ENCODE measurements at places on chromosomes 1 and 21.
A peak's percentile ranks its signal among the peaks of the same experiment; 100 is the strongest.

- H3K4me3 ChIP-seq = no peak overlapping the region
- H3K36me3 ChIP-seq = no peaks in the 10 kb centered on the region
- no peak overlapping the region for H3K27ac ChIP-seq
These were observed 66.3 kb downstream of the CACHD1 start for GRCh38 chr1:64535938-64536835.

DNA sequence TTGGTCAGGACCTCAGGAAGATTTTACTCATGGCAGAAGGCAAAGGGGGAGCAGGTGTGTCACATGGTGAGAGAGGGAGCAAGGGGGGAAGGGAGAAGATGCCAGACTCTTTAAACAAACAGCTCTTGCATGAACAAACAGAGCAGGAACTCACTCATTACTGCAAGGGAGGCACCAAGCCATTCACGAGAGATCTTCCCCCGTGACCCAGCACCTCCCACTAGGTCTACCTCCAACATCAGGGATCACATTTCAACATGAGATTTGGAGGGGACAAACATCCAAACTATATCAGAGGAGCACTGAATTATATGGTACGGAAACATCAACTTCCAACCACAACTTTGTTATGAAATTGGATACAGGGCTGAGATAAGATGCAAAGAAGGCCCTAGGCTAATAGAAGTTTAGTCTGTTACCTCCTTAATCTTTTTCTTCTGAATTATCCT, 164.9 kb downstream of the ST6GALNAC3 start:
- H3K27me3 ChIP-seq = no peaks in the 10 kb centered on the region
- no peak overlapping the region for H3K4me3 ChIP-seq
- no peak overlapping the region for H3K27ac ChIP-seq
- no peaks in the 10 kb centered on the region for H3K36me3 ChIP-seq
- DNase-seq = no peak
- H3K4me1 ChIP-seq = no peaks in the 10 kb centered on the region

GRCh38 chr1:43318831-43319230, 18.0 kb downstream of the TIE1 start:
- H3K36me3 ChIP-seq = no peaks in the 10 kb centered on the region
- H3K4me3 ChIP-seq = no peak overlapping the region
- no peak for DNase-seq
- H3K4me1 ChIP-seq = no peaks in the 10 kb centered on the region

DNA sequence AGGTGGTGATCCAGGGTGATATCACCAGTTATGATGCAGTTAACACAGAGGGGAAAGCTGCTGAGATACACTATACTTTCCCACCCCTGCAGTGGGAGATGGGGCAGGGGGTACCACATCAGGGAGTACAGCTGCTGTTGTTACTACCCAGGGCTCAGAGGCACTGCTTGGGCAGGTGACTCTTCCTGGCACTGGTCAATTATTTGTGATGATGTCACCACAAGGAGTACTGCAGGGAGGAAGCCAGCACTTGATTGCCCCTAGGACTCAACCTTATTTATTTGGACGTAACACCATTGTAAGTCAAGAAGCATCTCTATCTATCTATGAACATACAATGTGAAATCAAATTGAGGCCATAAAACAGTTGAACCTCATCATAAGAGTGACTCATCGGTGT, 10.1 kb downstream of the IFNAR1 start:
- no peak overlapping the region for H3K27ac ChIP-seq
- H3K36me3 ChIP-seq = no peaks in the 10 kb centered on the region
- no peaks in the 10 kb centered on the region for H3K4me1 ChIP-seq
- no peak overlapping the region for H3K4me3 ChIP-seq

GRCh38 chr1:179023946-179024650, 1.6 kb upstream of the FAM20B start:
- H3K4me3 ChIP-seq = no peak overlapping the region
- H3K27ac ChIP-seq = no peak overlapping the region
- H3K27me3 ChIP-seq = no peaks in the 10 kb centered on the region

- no peak overlapping the region for H3K4me3 ChIP-seq
- H3K4me1 ChIP-seq = no peaks in the 10 kb centered on the region
- H3K27me3 ChIP-seq = peaks cover 9% of the 10 kb centered on the region
- H3K27ac ChIP-seq = no peak overlapping the region
These were observed 2.9 kb downstream of the TNFRSF25 start for GRCh38 chr1:6463120-6463412.

DNA sequence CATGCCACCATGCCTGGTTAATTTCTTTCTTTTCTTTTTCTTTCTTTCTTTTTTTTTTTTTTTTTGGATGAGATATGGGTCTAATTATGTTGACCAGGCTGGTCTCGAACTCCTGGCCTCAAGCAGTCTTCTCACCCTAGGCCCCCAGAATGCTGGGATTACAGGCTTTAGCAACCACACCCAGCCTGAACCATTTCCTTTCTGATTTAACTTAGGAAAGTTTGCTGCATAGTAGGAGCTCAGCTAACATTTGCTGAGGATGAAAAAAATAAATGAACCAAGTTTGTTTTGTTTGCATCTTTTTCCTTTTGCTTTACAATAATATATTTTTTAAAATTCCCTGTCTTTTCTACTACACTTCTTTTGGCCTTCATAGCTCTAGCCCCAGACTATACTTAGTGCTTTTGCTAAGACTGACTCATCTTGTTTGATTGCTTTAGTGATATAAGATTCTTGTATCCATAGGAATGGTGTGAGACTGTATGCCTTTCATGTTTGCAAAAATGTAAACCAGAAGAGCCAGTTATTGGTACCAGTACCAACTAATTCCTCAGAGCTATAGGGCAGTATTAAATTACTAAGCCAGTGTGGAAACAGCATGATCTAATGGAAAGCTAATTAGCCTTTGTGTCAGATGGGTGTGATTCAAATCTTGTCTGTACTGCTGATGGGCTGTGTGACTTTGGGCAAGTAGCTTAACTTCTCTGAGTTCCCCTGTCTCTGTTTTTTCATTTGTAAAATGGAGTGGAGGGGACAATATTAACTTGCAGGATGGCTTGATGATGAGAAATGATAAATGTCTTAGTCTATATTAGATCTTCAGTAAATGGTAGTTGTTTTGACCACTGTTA, 66.9 kb downstream of the NFIA start:
- H3K36me3 ChIP-seq = no peaks in the 10 kb centered on the region
- H3K4me1 ChIP-seq = peaks cover 7% of the 10 kb centered on the region
- no peak overlapping the region for H3K4me3 ChIP-seq
- no peak overlapping the region for H3K27ac ChIP-seq
- no peaks in the 10 kb centered on the region for H3K27me3 ChIP-seq
- no peak for DNase-seq

GRCh38 chr1:241406421-241406820, 49.4 kb upstream of the RGS7 start:
- no peak overlapping the region for H3K27ac ChIP-seq
- H3K36me3 ChIP-seq = no peaks in the 10 kb centered on the region
- no peaks in the 10 kb centered on the region for H3K27me3 ChIP-seq
- no peak overlapping the region for H3K4me3 ChIP-seq
- DNase-seq = no peak

GRCh38 chr1:204409836-204410687, 1.6 kb downstream of the PPP1R15B start:
- peaks cover 11% of the 10 kb centered on the region for H3K36me3 ChIP-seq
- H3K4me3 ChIP-seq = peak overlapping the region; percentile 78

DNA sequence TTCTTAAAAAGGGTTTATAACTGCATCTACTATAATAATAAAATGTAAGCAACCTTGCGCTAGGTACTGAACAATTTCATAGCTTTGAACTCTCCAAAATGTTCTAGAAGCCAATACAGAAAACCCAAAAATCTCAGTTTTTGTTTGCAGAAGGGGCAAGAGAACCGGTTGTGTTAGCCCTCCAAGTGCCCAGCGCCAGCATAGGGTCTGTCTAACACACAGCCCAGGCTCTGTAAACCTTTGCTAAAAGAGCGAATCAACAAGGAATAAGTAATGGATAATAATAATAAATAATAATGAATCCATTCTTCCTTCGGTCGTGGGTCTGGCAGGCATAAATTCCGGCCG, 333 bp upstream of the CHAF1B start:
- no peak overlapping the region for H3K27ac ChIP-seq
- H3K27me3 ChIP-seq = no peaks in the 10 kb centered on the region
- peak overlapping the region; percentile 50 for H3K4me3 ChIP-seq
- H3K36me3 ChIP-seq = no peaks in the 10 kb centered on the region

- no peaks in the 10 kb centered on the region for H3K27me3 ChIP-seq
- peaks cover 2% of the 10 kb centered on the region for H3K4me1 ChIP-seq
- H3K4me3 ChIP-seq = no peak overlapping the region
- DNase-seq = no peak
- no peaks in the 10 kb centered on the region for H3K36me3 ChIP-seq
- no peak overlapping the region for H3K27ac ChIP-seq
These were observed 7.0 kb downstream of the IFNAR2 start for GRCh38 chr21:33236766-33237165.

DNA sequence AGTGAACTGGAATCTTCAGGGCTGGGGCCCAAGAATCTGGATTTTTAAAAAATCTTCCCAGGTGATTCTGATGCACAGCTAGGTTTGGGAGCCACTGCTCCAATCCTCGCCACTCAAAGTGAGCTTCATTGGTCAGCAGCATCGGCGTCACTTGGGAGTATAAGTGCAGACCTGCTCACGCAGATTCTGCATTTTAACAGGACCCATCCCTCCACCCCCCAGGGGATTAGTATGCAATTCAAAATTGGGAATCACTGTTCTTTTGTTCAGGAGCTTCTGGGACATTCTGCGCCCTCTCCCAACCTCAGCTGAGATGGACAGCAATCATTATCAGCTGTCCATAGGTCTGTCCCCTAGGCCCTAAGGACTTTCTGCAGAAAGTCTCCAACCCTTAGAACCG, 53.5 kb downstream of the LGR6 start:
- no peaks in the 10 kb centered on the region for H3K4me1 ChIP-seq
- H3K27me3 ChIP-seq = no peaks in the 10 kb centered on the region
- no peak for DNase-seq
- no peaks in the 10 kb centered on the region for H3K36me3 ChIP-seq

DNA sequence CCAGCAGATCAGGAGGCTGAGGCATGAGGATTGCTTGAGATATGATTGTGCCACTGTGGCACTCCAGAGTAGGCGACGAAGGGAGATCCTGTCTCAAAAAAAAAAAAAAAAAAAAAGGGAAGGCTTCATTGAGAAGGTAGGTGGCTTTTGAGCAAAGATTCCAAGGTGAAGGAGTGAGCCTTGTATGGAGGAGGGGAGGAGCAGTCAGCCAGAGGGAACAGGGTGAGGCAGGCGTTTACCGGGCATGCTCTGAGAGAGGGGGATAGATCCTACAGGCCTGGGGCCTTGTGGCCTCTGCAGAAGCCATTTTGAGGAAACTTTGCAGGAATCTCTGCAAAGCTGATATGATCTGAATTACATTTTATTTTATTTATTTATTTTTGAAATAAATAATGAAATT, 5.1 kb upstream of the HDAC1 start:
- DNase-seq = no peak
- H3K36me3 ChIP-seq = no peaks in the 10 kb centered on the region
- H3K27me3 ChIP-seq = no peaks in the 10 kb centered on the region
- H3K4me1 ChIP-seq = no peaks in the 10 kb centered on the region

GRCh38 chr1:201275253-201275666, 8.0 kb upstream of the PKP1 start:
- H3K27ac ChIP-seq = no peak overlapping the region
- no peaks in the 10 kb centered on the region for H3K36me3 ChIP-seq
- H3K27me3 ChIP-seq = no peaks in the 10 kb centered on the region

- no peak for DNase-seq
- H3K27ac ChIP-seq = no peak overlapping the region
- peaks cover 6% of the 10 kb centered on the region for H3K27me3 ChIP-seq
- peaks cover 2% of the 10 kb centered on the region for H3K4me1 ChIP-seq
- H3K36me3 ChIP-seq = no peaks in the 10 kb centered on the region
- no peak overlapping the region for H3K4me3 ChIP-seq
These were observed 50.0 kb upstream of the TARDBP start for GRCh38 chr1:10962483-10962882.

- H3K27me3 ChIP-seq = peaks cover 20% of the 10 kb centered on the region
- H3K36me3 ChIP-seq = no peaks in the 10 kb centered on the region
- peaks cover 6% of the 10 kb centered on the region for H3K4me1 ChIP-seq
- no peak for DNase-seq
- H3K27ac ChIP-seq = no peak overlapping the region
These were observed 264.1 kb downstream of the FOXD2 start for GRCh38 chr1:47701741-47702515.

GRCh38 chr1:21334214-21335087, 44.2 kb upstream of the ECE1 start:
- H3K4me3 ChIP-seq = no peak overlapping the region
- H3K4me1 ChIP-seq = peaks cover 20% of the 10 kb centered on the region
- H3K27ac ChIP-seq = peak overlapping the region; percentile 52
- peak; percentile 56 for DNase-seq
- no peaks in the 10 kb centered on the region for H3K27me3 ChIP-seq

DNA sequence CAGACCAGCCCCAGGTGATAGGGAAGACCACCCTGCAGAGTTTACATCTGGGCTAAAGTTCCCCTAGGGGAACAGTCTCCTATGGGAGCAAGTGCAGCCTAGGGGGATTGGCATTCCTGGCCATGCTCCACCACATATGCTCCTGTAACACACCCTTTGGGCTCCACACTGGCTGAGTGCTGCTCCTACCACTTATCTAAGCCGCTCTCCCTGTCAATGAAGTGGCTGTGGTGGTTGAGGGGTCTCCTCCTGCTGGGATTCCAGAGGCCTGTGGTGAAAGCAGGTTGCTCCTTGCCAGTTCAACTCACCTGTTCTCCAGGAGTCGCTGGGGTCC, 51.1 kb downstream of the COL24A1 start:
- H3K27me3 ChIP-seq = no peaks in the 10 kb centered on the region
- H3K4me3 ChIP-seq = no peak overlapping the region
- no peaks in the 10 kb centered on the region for H3K36me3 ChIP-seq
- DNase-seq = no peak
- H3K27ac ChIP-seq = no peak overlapping the region
- no peaks in the 10 kb centered on the region for H3K4me1 ChIP-seq

GRCh38 chr1:85243372-85243771, 16.1 kb downstream of the C1orf52 start:
- H3K4me1 ChIP-seq = peaks cover 29% of the 10 kb centered on the region
- DNase-seq = no peak
- no peaks in the 10 kb centered on the region for H3K27me3 ChIP-seq
- H3K27ac ChIP-seq = peak overlapping the region; percentile 74
- no peaks in the 10 kb centered on the region for H3K36me3 ChIP-seq

- no peaks in the 10 kb centered on the region for H3K27me3 ChIP-seq
- H3K36me3 ChIP-seq = no peaks in the 10 kb centered on the region
These were observed 57.0 kb upstream of the PRDM2 start for GRCh38 chr1:13643017-13643416.

- H3K27ac ChIP-seq = no peak overlapping the region
- no peaks in the 10 kb centered on the region for H3K36me3 ChIP-seq
- no peaks in the 10 kb centered on the region for H3K4me1 ChIP-seq
These were observed 8.0 kb upstream of the EIF2B3 start for GRCh38 chr1:44994309-44994898.

DNA sequence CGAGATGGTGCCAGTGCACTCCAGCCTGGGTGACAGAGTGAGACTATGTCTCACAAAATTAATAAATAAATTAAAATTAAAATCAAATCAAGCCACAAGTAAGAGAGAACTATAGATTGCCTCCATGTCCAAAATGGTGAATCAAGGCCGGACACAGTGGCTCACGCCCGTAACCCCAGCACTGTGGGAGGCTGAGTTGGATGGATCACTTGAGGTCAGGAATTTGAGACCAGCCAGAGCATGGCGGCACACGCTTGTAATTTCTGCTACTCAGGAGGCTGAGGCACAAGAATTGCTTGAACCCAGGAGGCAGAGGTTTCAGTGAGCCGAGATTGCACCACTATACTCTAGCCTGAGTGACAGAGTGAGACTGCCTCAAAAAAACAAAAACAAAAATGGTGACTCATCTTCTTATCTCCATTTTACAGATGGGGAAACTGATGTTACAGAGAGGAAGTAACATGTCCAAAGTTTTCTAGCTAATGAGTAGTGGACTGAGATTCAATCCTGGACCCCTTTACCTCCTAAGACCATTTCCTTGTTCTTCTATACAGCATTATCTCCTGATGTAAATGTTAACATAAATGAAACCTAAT, 99.0 kb upstream of the HNRNPU start:
- no peaks in the 10 kb centered on the region for H3K27me3 ChIP-seq
- peaks cover 40% of the 10 kb centered on the region for H3K4me1 ChIP-seq
- no peak overlapping the region for H3K27ac ChIP-seq
- H3K36me3 ChIP-seq = no peaks in the 10 kb centered on the region
- H3K4me3 ChIP-seq = no peak overlapping the region
- peak; percentile 34 for DNase-seq

Data from cardiac muscle cell (in vitro differentiated cells and primary cell).